Activated naive CD4-positive, alpha-beta T cell (primary cell): ENCODE measurements at places on chromosomes 1 and 21.
A peak's percentile ranks its signal among the peaks of the same experiment; 100 is the strongest.

- no peak for DNase-seq
Observed at GRCh38 chr21:15826147-15826780, 96.5 kb downstream of the USP25 start.

DNA sequence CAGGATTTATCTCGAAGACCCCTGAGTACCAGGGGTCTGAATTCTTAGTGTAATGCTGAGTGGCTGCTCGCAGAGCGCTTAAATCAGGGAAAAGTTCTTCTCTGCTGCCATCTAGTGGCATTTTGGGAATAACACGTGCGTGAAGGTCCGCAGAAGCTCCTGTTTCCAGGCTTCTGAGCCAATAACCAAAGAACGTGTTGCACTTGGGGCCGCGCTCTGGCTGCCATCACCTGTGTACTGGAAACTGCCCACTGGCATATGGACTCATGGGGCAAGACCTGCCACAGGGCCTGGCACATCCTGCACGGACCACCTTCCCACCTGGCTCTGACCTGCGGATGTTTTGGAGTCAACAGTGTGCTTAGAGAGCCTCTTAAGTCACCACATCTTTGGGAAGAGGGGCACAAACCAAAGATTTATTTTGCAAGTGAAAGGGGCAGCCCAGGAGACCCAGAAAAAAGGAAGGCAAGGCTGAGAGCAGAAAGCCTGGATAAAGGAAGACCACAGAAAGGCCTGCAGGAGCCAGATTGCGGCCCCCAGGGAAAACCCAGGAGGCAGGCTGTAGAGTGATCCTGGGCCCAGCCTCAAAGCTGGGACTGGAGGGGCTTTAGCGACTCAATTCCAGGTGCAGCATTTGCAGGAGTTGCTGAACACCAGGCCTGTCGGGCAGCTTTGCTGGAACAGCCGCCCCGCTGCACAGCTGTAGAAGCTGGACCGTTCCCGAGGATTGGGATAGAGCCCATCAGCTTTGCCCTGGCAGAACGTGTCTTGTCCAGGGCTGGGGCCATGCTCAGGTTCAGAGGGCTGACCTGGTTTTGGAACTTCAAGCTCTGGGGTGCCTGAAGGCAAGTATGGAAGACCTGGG is 13.0 kb downstream of the CHIT1 start:
- peak; percentile 8 for DNase-seq

GRCh38 chr21:35222541-35222941 is 173.4 kb upstream of the RUNX1 start:
- DNase-seq = no peak

- DNase-seq = no peak
Observed at GRCh38 chr1:190754666-190755065, 277.0 kb upstream of the BRINP3 start.

DNA sequence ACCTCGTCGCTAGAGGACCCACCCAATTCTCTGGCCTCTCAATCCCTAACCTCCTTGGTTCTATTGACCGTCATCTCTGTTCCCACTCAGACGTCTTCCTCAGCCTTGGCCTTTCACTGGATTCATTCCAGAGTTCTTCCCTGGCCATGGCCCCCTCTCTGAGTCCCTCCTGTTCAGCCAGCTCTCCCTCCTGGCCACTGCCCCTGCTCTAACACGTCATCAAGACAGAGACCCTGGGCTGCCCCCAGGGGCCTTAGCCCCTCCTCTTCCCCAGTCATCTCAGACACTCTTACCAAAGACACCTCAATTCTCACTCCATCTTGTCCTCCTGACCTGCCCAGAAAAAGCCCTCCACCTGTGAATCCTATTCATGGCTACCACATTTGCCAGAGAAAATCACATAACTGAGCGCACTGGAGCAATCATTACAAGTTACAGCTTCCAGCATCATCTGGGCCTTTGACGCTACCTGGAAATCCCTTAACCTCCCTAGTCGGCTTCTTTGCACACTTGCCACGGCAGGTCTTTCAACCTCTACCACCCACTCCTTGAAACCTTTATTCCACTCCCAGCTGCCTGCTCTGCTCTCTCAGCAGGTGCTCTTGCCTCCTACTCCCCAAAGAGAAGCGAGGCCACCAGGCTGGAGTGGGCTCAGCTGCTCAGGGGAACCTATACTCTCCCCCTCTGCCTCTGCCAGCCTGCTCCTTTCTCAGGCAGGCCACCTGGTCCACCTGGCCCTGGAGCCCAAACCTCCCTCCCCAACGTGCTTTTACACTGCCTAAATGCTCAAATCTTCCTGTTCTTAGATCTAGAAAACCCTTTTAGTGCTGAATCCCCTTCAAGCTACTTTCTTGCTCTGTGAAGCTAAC is 14.0 kb downstream of the DCST2 start:
- DNase-seq = no peak

DNA sequence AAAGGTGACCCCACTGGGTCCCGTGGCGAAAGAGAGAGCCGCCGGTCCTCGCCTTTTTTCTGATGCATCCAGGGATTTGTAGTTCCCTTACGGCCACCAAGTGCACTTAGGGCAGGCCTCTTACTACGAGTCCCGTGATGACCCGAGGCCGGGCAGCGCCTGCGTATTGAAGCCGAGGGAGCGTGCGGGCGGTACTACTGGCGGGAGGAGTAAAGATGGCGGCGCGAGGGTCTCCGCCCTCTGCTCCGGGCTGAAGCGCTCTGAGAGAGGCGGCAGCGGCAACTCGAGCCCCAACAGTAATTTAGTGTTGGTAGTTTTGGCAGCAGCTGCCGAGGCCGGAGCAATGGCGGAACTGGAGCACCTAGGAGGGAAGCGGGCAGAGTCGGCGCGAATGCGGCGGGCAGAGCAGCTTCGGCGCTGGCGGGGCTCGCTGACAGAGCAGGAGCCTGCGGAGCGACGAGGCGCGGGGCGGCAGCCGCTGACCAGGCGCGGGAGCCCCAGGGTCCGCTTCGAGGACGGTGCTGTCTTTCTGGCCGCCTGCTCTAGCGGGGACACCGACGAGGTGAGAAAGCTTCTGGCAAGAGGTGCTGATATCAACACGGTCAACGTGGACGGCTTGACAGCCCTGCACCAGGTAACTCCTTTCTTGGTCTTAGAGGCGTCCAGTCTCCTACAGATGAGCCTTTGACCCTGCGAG is at the start of gene PPP1R12B:
TSS of gene PPP1R12B (plus strand) at position 191 of the 697 bp plus-strand sequence. CDS start at position 344, 153 bp downstream.
- peak; percentile 93 for DNase-seq

GRCh38 chr1:54137534-54138061 is 15.2 kb downstream of the CDCP2 start:
- DNase-seq = no peak

- no peak for DNase-seq
Observed at GRCh38 chr1:235710687-235711086, 61.1 kb upstream of the GNG4 start.

DNA sequence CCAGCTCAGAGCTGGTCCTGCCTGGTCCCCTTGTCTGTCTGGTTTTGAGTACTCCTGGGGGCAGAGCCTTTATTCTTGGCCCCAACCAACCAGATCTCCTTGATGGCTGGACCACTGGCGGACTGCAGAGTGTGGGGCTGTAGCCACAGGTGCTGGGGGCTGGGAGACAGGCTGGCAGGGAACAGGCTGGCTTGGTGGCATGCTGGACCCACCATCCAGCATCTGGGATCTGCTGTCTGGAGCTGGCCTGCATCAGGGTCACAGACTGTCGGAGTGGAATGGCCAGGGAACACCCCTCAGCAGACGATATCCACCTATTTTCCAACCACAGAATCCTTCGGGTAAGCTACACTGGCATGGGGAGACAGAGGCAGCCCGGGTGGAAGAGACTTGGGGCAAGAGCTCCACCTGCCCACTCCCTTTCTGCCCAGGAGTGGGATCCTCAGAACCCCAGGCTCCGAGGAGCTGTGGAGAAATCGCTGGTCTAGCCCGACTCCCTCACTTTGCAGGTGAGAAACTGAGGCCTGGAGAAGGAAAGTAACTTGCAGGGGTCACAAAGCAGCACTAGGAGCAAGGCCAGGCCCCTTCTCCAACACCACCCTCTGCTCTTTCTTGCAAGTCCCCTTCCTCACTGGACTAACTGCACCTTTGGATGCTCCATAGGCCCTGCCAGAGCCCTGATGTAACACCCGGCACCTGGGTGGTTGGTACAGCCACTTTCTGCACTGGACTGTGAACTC is 40.6 kb downstream of the TNNT2 start:
- DNase-seq = no peak

- no peak for DNase-seq
Observed at GRCh38 chr1:6419804-6420453, at the start of gene HES2. Gene HES2 (minus strand): TSS chr1:6419919. CDS start chr1:6419820, 99 bp downstream.

GRCh38 chr1:244349103-244349531 is 102.6 kb downstream of the ADSS2 start:
- no peak for DNase-seq

DNA sequence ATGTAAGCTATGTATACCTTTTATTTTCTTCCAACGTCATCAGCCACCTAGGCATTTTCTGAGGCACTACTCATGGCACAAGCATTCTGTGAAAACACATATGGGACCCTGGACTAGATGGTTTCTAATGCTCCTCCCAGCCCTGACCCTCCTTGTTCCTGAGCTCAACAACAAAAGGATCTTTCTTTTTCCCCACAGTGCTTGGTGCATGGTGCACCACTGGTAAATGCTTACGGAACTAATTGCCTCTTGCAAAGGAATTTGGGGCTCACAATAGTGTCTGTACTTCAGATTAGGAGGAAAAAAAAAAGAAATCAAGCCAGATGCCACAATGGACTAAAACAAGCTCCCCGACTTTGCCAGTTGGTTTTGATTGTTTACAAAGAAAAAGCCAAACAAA is 390.5 kb downstream of the PLPP3 start:
- no peak for DNase-seq

GRCh38 chr1:246781212-246781611 is 57.0 kb downstream of the SCCPDH start:
- no peak for DNase-seq

GRCh38 chr1:119361620-119362344 is 6.8 kb upstream of the HAO2 start:
- no peak for DNase-seq

GRCh38 chr1:43978551-43979260 is at the start of gene B4GALT2:
Gene B4GALT2 (plus strand): TSS chr1:43979210. CDS start chr1:43981161, 1,951 bp downstream.
- DNase-seq = no peak
